Frontal cortex (tissue), 4 donors: ENCODE measurements at places on chromosomes 5 and 9.

DNA sequence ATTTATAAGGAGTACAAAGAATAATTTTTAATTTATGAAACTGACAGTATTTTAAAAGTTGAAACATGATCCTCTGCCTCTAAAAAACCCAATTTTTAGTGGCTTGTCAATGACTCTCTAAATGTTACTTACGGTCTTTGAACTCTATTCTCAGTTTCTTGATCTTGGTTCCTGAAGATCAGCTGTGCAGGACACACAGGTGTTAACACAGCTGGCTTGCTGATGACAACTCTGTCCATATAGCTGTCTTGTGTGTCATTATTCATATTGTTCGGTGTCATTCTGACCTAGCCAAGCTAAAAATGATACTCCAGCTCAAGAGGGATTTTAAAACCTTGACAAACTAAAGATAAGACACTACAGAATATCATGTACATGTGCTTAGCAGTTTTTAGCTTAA, 314.5 kb downstream of the CCDC171 start:
- no peak for DNase-seq

DNA sequence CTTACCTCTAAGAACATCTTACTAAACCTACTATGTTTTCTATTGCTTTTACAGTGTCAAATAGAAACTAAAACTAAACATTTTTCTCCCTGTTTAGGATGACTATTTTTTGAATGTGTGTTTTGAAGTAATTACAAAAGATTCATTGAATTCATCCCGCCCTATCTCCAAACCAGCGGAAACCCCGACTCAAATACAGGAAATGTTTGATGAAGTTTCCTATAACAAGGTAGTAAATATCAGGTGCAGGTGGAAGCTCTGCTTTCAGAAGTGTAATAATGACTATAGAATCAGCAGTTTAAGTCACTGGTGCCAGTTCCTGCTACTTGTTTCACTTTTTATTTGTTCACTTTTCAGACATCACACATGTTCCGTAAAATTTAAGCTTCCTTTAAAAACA, 20.0 kb downstream of the ERAP2 start:
- no peak for DNase-seq

GRCh38 chr9:121105531-121105930, 30.8 kb downstream of the CNTRL start:
- DNase-seq = no peak

DNA sequence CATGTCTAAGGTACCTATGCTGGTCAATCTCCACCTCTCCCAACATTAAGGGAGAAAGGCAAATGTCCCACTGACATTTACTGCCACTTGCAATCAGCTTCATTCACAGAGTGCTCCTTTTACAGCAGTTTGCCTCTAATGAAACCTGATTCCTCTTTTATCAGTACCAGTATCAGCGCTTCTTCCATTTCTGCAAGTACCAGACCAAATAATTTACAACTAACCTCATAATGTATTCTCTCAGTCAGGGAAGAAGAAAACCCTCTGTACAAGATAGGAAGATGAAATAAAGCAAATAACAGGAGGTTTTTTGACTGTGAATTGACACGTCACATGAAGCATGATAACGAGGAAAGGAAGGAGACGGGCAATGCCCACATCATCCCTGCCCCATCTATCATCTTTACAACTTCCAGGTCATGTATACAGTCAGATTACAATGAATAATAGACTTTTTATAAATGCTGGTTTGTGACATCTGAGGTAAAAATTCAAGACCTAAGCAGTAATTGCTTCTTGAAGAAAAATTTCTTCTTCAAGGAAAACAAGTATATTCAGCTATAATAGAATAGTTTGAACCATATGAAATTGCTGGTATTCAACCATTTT, 21.9 kb downstream of the ABITRAM start:
- no peak for DNase-seq

- DNase-seq = no peak
Measured at GRCh38 chr5:150345716-150346115, 11.8 kb upstream of the TCOF1 start.

DNA sequence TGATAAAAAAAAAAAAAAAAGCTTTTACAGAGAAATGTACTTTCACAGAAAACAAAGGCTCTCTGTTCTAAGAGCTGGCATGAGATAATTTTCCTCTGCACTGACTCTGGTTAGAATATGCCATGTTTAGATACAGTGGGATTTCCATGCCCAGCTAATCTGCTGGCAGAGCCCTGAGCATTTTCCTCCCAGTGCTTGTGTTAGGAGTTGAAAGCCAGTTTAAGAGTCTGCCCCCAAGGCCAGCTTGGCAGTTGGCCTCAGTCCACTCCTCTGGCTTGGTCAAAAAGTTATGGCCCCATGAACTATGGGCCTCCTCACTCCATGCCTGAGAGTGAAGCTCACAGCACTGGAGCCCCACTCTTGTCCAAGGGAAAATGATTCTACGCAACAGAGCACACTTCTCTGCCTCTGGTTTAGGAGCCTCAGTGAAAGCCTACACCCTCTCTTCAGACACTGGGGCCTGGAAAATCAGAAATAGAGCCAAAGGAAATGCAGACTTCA, 21.9 kb downstream of the MOCS2 start:
- peak; percentile 20 for DNase-seq

DNA sequence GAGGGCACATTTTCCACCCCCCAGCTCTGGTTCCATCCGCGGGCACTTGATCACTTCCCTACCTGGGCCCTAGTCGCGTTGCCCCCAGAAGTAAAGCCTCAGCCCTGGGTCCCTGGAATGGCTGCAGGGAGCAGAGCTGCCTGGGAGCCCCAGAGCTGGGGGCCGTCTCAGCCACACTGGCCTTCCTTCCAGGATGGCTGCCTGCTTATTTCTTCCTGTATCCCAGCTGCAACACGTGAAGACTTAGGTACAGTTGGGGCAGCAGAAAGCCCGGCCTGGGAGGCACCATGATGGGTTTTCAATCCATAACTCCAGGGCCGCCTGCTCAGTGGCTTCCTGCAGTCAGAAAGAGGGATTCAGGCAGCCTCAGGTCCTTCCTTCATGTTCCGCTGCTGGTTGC, 232.3 kb downstream of the IRX2 start:
- DNase-seq = no peak

- DNase-seq = no peak
Measured at GRCh38 chr9:87375397-87376073, 122.1 kb upstream of the DAPK1 start.

DNA sequence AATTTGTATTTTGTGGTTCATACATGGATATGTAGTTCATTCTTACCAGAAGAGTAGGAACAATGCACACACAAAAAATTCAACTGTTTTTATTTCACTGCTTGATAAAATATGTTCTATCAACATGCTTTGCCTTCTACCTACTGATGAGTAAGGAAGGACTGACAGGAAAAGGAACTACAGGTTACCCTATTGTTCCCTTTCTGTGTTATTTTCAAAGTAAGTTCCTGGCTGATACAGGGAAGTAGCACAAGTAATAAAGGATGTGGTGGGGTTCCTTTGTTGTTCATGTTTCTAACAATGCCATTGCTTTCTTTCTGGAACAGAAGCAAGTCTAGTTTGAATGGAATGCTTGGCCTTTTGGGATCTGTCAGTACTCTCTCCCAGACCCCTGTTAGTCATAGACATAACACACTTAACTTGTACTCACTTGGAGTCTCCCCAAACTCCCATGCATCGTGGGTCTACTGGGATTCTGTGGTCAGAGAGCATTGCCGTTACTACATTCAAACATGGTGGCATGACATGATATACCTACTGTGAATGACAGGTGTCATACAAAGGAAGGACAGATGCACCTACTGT, 20.2 kb upstream of the ALDOB start:
- no peak for DNase-seq

DNA sequence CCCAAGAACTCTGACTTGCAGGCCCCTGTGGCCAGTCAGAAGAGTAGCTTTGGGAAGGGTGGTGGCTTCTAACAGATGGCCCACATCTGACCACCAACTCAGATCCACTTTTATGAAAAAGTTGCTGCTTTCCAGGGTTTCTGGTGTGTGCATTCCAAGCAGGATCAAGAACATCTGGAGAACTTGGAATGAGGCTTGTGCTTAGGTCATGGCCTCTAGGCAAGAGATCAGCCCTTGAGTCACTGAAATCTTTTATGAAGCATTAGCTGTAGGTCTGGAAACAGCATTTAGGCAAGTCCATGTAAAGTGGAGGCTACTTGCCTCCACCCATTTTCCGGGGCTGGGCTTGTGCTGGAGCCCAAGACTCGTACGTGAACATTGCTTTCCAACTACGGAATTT, 433.3 kb downstream of the SH3GL2 start:
- DNase-seq = no peak

- no peak for DNase-seq
Measured at GRCh38 chr9:113547501-113547900, 84.0 kb downstream of the RGS3 start.

GRCh38 chr9:5817862-5818261, 15.1 kb downstream of the ERMP1 start:
- DNase-seq = no peak

GRCh38 chr5:147578228-147579024, 68.6 kb upstream of the DPYSL3 start:
- no peak for DNase-seq

DNA sequence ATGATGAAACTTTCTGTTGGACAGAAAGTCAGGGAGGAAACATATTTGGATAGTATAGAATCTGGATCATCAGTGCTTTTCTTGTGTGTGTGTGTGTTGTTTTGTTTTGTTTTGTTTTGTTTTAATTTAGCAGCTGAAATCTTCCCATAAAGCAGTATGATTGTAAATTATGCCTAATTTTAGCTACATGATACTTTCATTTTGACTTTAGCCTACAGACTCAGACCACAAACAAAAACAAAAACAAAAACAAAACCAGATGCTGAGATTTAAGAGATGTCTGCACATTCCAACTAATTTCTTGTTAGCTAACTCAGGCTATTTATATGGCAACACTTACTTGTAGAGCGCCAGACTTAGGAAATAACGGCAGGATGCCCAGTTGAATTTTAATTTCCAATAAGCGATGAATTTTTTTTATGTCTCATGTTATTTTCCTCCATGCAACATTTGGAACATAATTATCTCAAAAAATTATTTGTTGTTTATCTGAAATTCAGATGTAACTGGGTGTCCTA, 119.5 kb upstream of the TRPC7 start:
- no peak for DNase-seq

DNA sequence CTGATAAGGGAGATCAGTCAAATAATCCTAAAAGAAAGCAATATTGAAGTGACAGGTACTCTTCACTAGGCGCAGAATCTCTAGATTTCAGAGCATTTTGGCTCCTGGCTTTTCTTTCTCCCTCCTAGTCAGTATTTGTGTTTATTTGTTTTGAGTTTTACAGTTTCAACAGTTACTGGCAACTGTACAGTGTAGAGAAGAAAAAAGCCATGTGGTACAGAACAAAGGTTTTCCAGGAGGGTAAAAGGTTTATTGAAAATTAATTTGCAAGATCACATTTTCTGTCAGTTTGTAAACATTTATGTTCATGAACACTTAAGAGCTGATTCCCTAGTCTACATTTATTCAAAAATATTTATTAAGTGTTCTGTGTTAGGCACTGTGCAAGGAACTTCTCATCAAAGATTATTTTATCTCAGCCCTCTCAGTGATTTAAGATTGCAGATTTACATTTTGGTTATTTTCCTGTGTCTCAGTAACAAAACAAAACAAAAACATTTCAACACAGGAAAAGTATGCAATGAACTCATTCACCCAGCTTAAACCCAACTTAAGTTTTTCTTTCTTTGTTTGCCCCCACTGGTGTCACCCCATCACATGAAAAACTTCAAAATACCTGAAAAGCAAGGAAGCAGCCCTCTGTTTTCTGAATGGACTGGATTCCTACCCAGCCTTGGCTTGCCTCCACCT, 12.9 kb downstream of the MINAR2 start:
- no peak for DNase-seq

DNA sequence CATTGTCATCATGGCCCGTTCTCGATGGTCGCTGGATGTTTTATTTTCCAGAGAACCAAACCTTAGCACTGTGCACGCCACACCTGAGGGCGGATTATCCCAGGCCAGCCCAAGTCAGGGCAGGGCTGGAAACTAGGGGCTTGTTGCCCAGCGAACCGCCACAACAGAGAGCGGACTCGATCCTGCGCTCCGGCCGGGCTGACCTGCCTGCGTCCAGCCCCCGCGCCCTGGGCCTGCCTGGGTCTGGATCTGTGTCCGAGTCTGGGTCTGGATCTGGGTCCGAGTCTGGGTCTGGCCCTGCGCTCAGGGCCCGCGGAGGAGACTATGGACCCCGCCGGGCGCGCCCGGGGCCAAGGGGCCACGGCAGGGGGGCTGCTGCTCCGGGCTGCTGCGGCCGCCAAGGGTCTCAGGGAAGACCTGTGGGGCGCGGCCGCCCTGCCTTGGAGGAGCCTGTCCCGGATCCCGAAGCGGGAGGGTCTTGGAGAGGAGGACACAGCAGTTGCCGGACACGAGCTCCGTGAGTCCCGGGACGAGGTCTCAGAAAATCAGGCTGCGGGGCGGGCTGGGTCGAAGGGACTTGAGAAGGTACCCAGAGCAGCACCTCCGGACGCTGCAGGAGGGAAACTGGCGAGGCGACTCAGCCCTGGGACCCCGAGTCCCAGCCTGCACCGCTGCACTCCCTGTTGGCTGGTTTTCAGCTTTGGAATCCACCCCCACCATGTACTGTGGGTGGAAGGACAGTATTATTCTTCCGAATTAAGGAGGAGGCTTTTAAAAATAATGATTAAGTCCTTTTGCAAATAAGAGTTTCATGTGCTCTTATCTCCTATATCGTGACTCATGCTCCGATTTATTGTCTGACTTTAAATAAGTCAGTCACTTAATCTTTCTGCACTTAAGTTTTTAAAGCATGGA, at the start of gene ANKDD1B:
ANKDD1B (plus strand) TSS at position 143 of the 915 bp plus-strand sequence; CDS start at position 325, 182 bp downstream.
- DNase-seq = no peak

GRCh38 chr5:124996023-124996763, 249.8 kb upstream of the ZNF608 start:
- no peak for DNase-seq

GRCh38 chr9:713091-713490, 128.4 kb upstream of the DMRT1 start:
- DNase-seq = no peak

DNA sequence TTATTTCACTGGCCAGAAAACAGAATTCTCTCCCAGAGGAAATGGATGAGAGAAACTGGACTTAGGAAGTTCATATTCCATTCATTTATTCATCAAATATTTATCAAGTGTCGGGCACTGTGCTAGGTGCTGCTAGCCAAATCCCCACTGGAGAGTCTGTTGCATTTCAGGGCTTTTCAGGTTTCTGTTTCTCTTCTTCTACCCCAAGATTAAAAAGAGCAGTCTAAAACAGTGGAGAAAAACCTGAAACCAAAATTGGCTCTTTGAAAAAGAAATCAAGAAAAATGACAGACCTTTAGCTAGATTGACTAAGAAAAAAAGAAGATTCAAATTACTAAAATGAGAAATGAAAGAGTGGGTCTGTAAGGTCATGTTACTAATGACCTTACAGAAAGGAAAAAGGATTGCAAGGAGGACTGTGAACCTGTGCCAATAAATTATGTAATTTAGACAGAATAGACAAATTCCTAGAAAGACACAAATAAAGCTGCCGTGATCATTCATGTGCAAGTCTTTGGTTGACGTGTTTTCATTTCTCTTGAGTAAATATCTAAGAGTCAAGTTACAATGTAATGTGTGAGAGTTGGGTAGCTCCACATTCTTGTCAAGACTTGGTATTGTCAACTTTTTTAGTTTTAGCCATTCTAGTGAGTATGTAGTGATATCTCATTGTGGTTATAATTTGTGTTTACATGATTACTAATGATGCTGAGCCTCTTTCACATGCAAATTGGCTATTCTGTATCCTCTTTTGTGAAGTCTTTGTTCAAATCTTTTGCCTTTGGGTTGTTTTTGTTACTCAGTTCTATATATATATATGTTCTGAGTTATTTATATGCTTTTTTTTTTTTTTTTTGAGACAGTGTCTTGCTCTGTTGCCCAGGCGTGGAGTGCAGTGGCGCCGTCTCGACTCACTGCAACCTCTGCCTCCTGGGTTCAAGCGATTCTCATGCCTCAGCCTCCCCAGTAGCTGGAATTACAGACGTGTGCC, 23.7 kb downstream of the SNX30 start:
- DNase-seq = no peak
